Tibial nerve (tissue), 4 donors: ENCODE measurements at places on chromosomes 12 and 14. TPM values are rescaled to one million over a fixed set of nuclear protein-coding genes. Genes with fewer than 3 reads are reported as not detected.

Gene PLEKHG7
- total RNA-seq, result 3.1 TPM

Gene RHEBL1
- total RNA-seq, result not detected

Gene TMEM117
- 16.9 TPM for total RNA-seq

Gene SERPINA9
- not detected for total RNA-seq

Gene CLSTN3
- 40.0 TPM for total RNA-seq

Gene PAPLN
- 96.6 TPM for total RNA-seq

Gene GARIN6
- total RNA-seq, result not detected

Gene LRTM2
- total RNA-seq, result not detected

Gene GLIPR1L1
- not detected for total RNA-seq
